ENCODE measurements at places on chromosomes 4 and X.
A peak's percentile ranks its signal among the peaks of the same experiment; 100 is the strongest.

- peak; percentile 34 for DNase-seq
Observed at GRCh38 chr4:54063737-54064316, 578 bp downstream of the CHIC2 start.

- peak; percentile 87 for DNase-seq
Observed at GRCh38 chr4:142474398-142475087, 371.6 kb downstream of the INPP4B start.

GRCh38 chrX:9137152-9137551, 103.2 kb upstream of the FAM9B start:
- DNase-seq = no peak

DNA sequence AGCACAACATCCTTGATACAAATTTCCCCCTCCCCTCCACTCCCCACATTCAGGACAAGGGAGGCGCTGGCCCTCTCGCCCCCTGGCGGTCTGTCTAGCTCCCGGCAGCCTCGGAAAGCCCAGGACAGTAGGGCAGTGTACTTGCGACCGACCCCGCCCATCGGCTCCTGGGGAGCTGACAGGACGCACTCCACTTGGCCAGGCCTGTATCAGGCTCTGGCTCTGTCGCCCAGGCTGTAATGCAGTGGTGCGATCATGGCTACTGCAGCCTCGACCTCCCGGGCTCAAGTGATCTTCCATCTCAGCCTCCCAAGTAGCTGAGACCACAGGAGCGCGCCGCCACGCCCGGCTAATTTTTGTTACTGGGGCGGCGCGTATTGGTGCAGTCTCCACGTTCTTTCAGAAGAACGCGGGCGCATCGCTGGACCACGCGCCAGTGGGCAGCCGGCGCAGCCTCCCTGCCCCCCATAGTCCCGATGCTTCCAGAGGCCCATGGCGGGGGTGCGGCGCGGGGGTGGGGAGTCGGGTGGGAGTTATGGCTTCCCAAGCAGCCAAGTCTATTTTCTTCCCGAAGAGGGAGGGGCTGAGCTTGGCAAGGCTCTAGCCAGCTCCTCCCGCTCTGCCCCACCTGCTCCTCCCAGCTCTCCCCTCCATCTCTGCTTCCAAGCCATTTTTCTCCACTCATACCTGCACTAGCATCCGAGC, 7.8 kb upstream of the AKAP14 start:
- DNase-seq = peak; percentile 83

- peak; percentile 69 for DNase-seq
Observed at GRCh38 chr4:101103381-101104142, 243.8 kb downstream of the PPP3CA start.

DNA sequence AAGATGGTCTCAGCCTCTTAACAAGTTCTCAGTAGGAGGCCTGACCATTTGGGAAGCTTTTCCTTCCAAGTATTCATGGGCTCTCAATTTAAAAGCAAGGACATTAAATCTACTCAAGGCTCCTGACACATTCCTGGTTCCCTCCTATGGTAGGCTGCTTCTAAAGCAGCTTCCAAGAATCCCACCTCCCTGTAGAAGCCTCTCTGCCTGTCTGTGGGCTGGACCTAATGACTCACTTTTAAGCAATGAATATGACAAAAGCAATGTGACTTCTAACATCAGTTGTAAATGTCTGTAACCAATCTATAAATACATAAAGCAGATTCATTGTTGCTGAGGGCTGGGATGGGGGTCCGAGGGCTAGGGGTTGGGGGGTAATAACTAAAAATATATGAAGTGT, 99.5 kb upstream of the FAM9B start:
- DNase-seq = no peak

DNA sequence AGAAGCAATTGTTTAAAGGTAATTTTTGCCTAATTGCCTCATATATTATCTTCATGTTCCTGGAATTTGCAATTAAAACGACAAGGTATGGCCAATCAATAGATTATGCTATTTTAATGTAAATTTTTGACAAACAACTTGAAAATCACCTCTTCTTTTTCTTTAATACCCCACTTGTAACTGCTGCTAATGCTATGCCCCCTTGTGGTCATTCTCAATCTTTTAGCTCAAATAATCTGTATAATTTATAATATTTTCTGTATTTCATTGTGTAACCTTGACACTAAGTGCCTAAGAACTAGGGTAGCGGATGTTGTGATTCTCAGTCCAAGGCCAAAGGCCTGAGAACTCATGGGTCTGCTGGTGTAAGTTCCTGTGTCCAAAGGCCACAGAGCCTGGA, 831.7 kb upstream of the POU3F4 start:
- peak; percentile 12 for DNase-seq

- no peak for DNase-seq
Observed at GRCh38 chr4:38357546-38357945, 306.5 kb upstream of the KLF3 start.

- no peak for DNase-seq
Observed at GRCh38 chr4:4421356-4421755, 34.5 kb downstream of the NSG1 start.

GRCh38 chr4:80017125-80017854, 55.7 kb downstream of the ANTXR2 start:
- DNase-seq = no peak

DNA sequence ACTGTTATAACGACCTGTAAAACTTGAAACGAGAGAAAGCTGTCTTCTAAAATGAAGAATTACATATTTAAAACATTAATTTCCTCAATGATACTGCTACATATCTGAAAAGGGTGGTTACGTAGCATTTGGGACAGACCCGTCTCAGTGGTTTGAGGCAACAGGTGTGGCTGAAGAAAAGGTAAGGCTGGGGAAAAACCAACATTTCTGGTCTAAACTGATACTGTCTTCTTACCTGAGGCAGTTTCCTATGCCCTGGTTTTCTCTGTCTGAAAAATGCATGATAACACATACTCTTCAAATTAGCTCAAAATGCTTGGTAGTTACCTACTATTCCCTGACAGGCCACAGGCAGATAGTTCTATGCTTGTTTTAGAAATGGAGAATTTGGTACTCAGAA, 30.4 kb downstream of the PLS3 start:
- DNase-seq = no peak

DNA sequence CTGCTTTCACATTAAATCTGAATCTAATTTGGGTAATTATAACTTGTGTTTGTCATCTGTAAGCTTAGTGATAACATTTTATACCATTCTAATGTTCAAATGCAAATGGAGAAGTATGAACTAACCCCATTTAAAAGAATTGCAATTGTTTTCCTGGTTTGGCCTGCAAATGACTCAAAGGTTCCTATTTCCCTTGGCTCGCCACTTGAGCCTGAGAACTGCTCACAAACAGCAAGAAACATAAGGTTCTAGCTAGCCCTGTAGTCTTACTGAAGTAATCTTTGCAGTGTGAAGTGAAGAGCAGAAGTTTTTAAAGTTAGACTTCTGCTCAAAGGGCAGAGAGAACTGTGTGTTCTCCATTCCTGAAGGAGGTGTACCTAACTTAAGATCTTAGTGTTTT, 27.2 kb downstream of the UPRT start:
- DNase-seq = no peak

DNA sequence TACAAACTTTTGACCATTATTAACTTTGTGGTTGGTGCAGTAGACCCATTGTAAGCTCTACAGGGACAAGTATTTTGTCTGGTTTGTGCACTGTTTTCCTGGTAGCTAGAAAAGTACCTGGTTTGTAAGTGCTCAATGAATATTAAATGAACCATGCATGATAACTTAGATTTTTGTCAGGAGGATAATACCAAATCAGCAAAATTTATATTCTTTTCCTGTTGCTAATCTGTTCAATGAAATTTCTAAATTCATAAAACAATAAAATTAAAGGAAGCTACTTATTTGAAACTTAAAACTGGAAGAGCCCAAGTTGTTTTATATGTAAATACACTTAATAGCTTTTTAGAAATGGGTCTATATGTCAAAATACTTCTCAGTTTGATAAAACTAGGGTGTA, 17.6 kb downstream of the HSPA4L start:
- DNase-seq = no peak

DNA sequence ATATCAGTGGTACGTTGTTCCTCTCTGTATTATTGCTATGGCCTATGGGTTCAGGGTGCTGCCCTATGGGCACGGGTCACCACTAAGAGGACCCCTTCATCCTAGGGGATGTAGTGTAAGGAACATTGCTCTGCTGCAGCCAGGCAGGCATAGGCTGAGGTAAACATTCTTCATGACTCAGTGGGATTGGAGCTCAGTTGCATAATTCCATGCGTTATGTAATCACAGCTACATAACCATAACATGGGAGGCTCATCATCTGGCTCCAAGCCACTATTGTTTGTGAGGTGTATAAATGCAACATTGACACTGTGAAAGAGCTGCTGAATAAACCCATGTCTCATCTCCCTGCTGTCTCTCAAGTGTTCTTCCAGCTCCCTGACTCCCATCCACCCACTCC, 375.2 kb downstream of the MAGEE1 start:
- no peak for DNase-seq

- no peak for DNase-seq
Observed at GRCh38 chr4:96972920-96973319, 1133.0 kb downstream of the PDHA2 start.

DNA sequence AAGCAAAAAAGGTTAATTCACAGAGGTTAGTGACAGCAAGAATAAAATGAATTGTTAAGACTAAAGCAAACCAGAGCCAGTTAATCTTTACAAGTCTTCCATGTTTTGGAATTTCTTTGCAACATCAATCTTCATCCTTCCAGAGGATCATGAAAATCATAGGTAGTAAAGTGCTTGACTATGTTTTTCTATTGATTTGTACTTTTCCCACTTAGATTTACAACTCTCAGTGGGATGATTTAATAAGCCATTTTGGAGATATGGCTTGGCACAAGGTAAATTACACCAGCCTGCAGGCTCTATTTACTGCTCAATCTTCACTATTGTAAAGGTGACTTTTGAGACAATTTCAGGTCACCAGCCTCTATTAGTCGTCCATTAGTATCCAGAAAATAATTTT, 26.5 kb downstream of the MSL3 start:
- peak; percentile 28 for DNase-seq

DNA sequence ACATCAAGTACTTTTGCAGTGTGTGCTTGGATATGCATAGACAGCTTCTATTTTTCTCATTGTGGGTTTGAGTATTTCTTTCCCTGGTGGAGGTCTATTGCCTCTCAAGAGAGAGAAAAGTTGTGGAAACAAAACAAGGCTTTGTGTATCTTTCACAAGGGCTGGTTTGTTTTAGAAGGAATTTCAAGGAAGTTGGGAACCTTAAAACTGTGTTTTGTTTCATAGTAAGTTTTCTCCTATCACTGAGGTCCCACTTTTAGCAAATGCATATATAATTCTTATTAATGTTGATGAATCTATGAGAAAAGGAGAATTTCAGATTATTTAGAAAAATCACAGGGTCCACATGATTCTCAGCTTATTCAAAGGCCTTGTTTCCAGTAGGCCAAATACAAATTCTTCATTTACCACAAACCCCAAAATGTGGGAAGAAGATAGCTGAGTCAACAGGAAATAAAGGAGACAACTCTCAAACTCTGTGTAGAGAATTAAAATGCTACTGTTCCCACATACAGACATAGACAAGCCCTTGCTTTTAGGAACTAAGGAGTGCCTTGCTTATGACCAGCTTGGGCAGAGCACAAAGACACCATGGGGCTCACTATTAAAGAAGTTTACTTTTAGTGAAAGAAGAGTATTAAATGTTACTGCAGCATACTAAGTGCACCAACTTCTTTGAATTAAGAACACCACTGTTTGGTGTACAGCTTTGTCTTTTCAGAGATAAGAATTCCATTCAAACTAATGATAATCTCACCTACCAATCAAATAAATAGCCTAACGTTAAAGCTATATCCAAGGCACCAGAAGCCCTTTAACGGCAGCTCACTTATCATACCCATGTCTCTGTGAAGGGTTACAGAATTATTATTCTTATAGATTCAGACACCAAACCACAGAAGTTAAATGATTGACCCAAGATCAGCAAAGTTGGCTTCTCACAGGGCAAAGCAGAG, 177.4 kb upstream of the LEF1 start:
- DNase-seq = no peak

DNA sequence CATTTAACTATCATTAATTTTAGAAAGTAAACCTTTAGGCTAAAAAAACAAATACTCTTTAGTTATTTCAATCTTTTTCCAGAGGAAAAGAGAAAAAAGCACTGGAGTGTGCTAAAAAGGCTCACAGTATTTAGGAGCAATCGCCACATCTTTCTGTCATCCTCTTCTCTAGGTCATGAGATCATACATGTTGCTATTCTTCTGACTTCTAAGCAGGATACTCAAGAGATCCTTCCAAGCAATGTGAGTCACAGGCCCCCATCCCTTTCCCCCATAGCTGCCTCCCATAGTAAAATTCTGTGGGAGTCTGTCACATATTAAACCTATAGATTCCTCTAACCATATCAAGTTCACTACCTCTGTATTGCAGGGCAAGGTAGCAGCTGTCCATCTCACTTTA, 7.7 kb downstream of the EDNRA start:
- DNase-seq = no peak

DNA sequence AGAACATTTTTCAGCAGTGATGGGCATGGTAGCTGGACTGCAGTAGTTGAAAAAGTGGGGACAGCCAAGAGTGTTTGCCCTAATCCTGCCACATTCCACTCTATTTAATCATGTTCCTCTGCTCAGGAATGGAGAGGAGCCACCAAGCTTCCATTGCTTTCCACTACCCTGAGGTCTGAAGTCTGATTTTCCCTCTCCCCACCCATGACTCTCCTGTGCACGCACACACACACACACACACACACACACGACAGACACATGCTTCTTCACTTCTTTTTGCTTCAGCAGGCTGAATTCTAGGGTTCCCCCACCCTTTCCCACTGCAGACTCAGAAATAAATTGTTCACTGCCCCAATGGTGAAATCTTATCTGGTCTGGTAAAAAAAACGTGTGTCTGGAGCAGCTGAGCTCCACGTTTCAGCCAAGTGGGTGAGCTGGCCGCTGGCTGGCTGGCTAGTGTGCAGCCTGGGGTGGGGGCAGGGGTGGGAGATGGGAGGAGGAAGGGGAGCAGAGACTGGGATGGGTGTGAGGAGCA, 142.7 kb upstream of the NALF2 start:
- no peak for DNase-seq

GRCh38 chr4:59094505-59094904, 1984.3 kb upstream of the IGFBP7 start:
- peak; percentile 36 for DNase-seq

DNA sequence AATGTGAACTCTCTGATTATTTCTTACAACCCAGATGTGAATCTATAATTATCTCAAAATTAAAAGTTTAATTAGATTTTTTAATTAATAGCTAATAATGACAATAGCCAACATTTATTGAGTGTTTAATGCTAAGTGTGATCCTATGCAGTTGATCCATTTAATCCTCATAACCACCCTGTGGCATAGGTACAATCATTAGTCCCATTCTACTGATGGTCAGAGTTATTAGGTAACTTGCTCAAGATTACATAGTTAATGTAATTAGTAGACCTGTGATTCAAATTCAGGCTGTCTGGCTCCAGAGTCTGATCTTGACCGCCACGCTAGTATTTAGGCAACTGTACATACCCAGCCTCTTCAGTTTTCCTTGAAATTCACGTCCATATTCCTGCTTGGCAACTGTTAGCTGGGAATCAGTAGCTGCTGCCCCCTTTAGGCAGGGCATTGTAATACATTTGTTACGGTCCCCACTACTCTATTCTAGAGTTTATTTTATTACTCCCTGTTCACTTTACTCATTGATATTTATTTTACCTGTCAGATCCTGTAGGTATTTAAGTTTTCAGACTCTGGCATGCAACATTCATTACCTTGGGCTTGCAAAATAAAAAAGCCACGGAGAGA, 20.6 kb upstream of the TEC start:
- DNase-seq = peak; percentile 51

Measured in NCI-H69 (cell line).